ENCODE measurements at places on chromosomes 16 and 17. TPM values are rescaled to one million over a fixed set of nuclear protein-coding genes. Genes with fewer than 3 reads are reported as not detected.

The NOS2 gene
- total RNA-seq, result 0.08 TPM

The TEX19 gene
- total RNA-seq, result 0.21 TPM

The ACD gene
- 34.9 TPM for total RNA-seq

The INO80E gene
- 104 TPM for total RNA-seq

The TBC1D3 gene
- total RNA-seq, result not detected

The CALB2 gene
- total RNA-seq, result 0.59 TPM

The OR1A2 gene
- total RNA-seq, result not detected

The PIK3R6 gene
- not detected for total RNA-seq

The GPRC5C gene
- total RNA-seq, result 57.1 TPM

The C16orf46 gene
- 1.2 TPM for total RNA-seq

The HBA2 gene
- not detected for total RNA-seq

The CCL4L2 gene
- total RNA-seq, result not detected

The C1QTNF8 gene
- 0.39 TPM for total RNA-seq

The MED9 gene
- total RNA-seq, result 11.1 TPM

The SNX20 gene
- total RNA-seq, result 0.10 TPM

The ACSM2A gene
- not detected for total RNA-seq

The DNAH17 gene
- 0.18 TPM for total RNA-seq

The KCNG4 gene
- not detected for total RNA-seq

The VASN gene
- total RNA-seq, result 33.5 TPM

The SLC16A5 gene
- total RNA-seq, result 46.6 TPM

The PIRT gene
- total RNA-seq, result not detected

The KLHL10 gene
- not detected for total RNA-seq

The SERPINF2 gene
- 0.77 TPM for total RNA-seq

The GAS7 gene
- total RNA-seq, result 0.05 TPM

The HSD17B2 gene
- total RNA-seq, result 0.41 TPM

The FBXO31 gene
- total RNA-seq, result 22.4 TPM

The ATP2A1 gene
- 2.9 TPM for total RNA-seq

The MKS1 gene
- total RNA-seq, result 12.1 TPM

The ENPP7 gene
- total RNA-seq, result not detected

The HSPB9 gene
- total RNA-seq, result not detected

The PTX4 gene
- total RNA-seq, result not detected

The TPPP3 gene
- total RNA-seq, result 0.95 TPM

The MYO15A gene
- 0.36 TPM for total RNA-seq

The LIMD2 gene
- total RNA-seq, result 15.3 TPM

The APOH gene
- 1.2 TPM for total RNA-seq

The TBC1D3C gene
- not detected for total RNA-seq

The ZSCAN10 gene
- total RNA-seq, result 0.21 TPM

The TMEM88 gene
- 1.6 TPM for total RNA-seq

The TBC1D3K gene
- 1.5 TPM for total RNA-seq

The RND2 gene
- total RNA-seq, result 0.59 TPM

The TMEM92 gene
- 0.54 TPM for total RNA-seq

The SLC16A13 gene
- total RNA-seq, result 13.1 TPM

The CCL14 gene
- not detected for total RNA-seq

The SLC6A2 gene
- total RNA-seq, result 0.10 TPM

The FBXW10 gene
- not detected for total RNA-seq

The GINS2 gene
- total RNA-seq, result 12.0 TPM
